BJ (cell line): ENCODE measurements at places on chromosomes 1 and 21.

DNA sequence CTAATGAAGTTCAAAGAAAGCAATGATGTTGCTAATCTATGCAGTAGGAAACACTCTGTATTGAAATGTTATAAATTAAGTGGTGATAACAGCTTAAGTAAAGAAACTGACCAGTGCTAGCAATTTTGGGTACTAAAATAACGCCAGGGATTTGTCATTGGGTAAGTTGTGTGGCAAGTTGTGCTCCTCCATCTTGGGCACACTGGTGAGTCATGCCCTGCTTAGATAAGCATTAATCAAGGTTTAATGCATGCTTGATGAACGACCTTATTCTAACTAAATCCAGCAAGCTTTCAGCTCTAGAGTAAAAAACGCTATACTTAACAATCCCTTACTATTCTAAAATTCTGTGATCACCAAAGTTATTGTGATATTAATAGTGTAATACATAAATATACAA, 25.2 kb downstream of the VAMP4 start:
- DNase-seq: no peak

DNA sequence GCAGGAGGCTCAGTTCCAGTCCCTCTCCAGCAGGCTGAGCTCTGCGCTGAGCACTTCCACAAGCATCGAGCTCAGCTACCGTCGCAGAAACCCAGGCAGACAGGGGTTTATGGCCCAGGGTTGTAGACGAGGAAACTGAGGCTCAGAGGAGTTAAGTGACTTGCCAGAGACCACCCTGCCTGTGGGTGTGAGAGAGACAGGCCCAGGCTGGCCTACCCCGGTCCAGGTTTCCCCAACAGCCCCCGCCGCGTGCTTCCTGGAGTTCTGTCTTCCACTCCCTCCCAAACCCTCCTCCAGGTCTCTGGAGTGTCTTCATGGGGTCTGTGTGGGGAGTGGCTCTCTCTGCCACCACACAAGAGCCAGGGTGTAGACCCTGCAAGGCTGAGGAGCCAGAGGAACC, 615.9 kb downstream of the PTPRU start:
- no peak for DNase-seq

DNA sequence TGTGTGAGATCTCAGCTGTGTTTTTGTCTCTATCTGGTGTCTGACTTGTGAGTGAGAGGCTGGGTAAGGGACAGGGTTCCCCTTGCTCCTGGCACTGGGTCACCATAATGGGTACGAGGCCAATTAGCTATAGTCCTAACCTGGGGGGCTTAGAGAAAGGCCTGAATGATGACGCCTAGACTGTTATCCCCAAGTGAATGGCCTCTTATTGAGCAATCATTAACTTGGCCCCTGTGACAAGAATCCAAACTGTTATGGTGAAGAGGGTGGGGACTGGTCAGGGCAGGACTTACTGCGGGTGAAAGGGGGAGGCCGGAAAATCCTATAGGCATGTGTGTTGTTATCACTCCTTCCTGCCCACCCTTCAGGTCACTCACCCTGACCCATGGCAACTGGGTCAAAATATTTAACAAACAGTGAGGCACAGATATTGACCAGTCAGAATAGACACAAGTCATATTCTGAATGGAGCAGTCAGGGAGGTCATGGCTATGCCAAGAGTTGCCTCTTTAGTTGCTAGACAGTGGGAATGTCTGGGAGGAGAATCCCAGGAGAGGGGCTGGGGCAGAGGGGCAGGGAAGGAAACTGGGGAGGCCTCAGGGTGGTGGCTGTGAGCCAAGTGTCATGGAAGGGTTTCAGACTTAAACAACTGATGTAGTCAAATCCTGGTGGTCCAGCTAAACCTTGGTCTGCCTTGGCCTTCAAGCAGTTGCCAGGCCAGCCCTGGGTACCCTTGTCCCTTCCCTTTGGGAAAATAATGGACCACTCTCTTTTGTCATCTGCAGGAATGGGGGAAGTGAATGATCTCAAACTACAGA, 3.2 kb downstream of the NR0B2 start:
- DNase-seq: no peak

- DNase-seq: no peak
Measured at GRCh38 chr1:31639543-31639942, 5.1 kb downstream of the PEF1 start.

DNA sequence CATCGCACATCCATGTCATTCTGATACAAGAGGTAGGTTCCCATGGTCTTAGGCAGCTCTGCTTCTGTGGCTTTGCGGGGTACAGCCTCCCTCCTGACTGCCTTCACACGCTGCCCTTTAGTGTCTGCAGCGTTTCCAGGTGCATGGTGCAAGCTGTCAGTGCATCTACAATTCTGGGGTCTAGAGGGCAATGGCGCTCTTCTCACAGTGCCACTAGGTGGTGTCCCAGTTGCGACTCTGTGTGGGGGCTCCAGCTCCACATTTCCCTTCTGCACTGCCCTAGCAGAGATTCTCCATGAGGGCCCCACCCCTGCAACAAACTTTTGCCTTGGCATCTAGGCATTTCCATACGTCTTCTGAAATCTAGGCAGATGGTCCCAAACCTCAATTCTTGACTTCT, 138.2 kb upstream of the BRINP3 start:
- no peak for DNase-seq

DNA sequence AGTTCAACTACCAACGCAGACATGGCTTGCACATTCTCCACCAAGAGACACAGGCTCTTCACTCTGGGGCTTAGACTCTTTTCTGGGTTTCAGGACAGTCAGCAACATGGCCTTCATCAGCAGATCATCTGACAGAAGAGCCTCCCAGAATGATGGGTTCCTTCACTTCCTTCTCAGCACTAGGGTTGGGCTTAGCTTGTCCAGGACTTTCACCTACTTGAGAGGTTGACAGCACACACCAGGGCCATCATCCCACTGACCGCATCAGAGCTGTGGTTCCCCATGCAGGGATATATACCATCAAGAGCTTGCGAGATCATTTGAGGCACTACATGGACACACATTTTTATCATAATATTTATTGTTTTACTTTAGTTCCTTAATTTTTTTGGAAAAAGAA, 10.4 kb upstream of the NCF2 start:
- no peak for DNase-seq

- DNase-seq: no peak
Measured at GRCh38 chr1:24275104-24275410, 44.1 kb upstream of the GRHL3 start.

DNA sequence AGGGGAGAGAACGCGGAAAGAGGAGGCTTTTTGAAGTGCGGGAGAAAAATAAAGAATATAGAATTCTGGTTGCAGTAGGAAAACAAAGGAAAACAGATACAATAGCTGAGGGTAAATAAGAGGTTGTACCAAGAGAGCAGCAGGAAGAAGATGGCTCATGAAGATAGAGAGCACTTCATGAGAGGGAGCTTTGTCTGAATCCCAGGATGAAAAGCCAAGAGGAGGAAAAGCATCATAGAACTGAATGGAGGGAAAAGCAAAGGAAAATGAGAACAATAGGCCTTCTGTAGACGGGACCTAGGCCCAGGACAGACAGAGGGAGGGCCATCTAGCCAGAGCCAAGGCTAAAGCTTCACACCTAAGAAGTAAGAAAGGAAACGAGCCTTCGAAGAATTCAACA, 49.5 kb downstream of the ATP6V1G3 start:
- DNase-seq: no peak

- DNase-seq: no peak
Measured at GRCh38 chr1:220575718-220576497, 48.0 kb downstream of the MARK1 start.

DNA sequence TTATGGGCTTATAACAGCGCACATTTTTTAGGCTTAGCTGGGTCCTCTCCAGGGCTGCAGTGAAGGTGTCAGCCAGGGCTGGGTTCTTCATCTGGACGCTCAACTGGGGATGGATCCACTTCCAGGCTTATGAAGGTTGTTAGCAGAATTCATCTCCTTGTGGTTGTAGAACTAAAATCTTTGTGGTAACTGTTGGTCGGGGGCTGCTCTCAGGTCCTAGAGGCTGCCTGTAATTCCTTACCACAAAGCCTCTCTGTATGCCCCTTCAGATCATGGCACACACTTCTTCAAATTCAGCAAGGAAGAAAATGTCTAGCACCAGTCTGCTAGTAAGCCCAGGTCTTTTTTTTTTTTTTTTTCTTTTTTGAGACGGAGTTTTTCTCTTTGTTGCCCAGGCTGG, 40.9 kb upstream of the EPS8L3 start:
- DNase-seq: no peak

GRCh38 chr1:12547586-12548225, 70.3 kb downstream of the DHRS3 start:
- no peak for DNase-seq

DNA sequence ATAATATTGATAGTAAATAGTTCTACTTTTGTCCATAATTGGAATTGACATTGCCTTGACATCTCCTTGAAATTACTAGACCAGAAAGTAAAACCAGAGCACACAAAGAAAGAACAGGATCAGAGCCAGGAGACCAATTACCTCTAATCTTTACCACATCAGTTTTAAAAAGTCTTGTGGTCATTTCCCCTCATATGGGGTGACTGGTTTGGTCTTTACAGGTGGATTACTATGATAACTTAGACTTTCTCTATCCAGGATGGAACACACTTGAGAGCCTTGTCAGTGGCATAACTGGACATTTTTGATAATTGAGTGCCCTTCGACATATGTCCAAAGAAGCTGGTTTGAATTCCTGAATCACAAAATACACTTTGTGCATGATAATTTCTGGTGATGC, 1148.1 kb upstream of the NCAM2 start:
- no peak for DNase-seq

GRCh38 chr1:27885621-27886352, 13.4 kb downstream of the THEMIS2 start:
- no peak for DNase-seq

GRCh38 chr1:32353886-32354570, 8.3 kb downstream of the FAM229A start:
- no peak for DNase-seq

DNA sequence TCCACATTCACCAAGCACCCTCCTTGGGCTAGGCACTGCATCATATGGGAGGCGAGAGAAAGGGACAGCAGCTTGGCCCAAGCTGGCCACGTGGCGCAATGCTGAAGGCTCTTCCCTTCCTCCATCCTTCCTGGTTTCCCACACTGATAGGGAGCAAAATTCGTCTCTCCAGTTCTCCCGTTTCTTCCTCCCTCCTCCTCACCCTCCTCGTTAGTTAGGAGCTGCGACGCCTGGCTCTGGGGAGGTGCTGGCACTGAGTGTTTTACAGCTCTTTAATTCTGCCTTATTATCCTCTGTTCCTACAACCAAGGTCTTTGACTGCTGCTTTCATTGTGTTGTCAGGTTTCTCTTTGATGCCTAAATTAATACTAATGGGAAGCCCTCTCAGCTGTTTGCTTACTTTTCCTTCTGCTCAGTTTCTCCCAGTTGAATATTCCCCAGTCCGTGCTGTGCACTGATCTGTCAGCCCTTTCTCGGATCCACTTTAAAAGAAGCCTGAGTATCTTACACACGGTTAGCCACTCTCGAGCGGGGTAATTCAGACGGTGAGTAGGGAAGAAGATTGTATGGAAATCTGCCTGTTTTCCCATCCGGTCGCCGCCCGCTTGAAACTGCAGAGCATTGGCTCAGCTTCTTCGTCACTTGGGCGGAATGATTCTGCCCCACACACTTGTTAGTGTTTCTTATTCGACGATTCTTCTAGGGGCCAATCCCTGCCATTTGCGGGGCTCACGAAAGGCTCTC, 56.2 kb upstream of the SMYD2 start:
- DNase-seq: no peak

GRCh38 chr1:191320062-191320461, 838.2 kb upstream of the RGS18 start:
- DNase-seq: no peak
